ENCODE measurements at places on chromosomes 1 and 21.

- no peak for DNase-seq
These were observed 32.2 kb upstream of the FCRL3 start for GRCh38 chr1:157732755-157733154.

DNA sequence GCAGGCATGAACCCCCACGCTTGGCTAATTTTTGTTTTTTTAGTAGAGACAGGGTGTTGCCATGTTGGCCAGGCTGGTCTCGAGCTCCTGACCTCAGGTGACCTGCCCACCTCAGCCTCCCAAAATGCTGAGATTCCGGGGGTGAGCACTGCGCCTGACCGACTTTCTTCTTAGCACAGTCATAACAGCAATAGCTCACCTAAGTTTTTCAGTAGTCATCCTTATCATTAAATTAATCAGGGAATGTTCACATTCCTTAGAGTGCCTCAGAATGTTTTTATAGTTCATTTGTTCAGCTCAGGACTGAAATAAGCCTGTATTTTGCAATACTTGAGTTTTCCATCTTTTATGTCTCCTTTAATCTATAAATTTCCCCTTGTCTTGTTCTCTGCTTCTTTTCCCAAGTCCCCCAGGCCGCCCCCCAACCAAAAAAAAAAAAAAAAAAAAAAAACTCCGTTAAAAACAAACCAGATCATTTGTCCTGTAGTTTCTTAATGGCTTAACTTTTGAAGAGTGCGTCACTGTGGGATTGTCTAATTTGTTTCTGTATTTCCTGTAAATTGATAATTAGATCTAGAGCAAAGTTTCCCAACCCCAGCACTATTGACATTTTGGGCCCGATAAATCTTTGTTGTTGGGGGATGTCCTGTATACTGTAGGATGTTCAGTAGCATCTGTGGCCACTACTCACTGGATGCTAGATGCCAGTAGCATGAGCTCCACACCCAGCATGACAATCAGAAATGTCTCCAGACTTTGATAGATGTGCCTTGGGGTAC, 120.7 kb downstream of the ITSN1 start:
- no peak for DNase-seq

GRCh38 chr1:234368320-234369032, 4.8 kb upstream of the COA6 start:
- no peak for DNase-seq

DNA sequence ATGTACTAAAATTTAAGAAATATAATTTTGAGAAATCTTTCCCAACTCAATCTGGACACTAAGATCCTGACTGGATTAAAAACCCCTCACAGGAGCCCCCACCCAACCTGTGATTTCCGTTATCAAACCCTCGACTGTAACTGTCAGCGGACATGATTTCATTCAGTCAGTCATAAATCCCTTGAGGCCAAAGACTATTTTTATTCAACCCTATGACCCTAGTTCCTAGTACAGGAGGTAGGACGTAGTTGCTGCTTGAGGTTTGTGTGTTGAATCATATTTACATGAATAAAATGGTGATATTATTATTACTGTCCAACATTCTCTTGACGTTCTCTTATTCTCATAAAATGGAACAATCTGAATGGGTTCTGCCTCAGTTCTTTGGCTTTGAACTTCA, 73.1 kb upstream of the DYNLT5 start:
- DNase-seq = no peak

DNA sequence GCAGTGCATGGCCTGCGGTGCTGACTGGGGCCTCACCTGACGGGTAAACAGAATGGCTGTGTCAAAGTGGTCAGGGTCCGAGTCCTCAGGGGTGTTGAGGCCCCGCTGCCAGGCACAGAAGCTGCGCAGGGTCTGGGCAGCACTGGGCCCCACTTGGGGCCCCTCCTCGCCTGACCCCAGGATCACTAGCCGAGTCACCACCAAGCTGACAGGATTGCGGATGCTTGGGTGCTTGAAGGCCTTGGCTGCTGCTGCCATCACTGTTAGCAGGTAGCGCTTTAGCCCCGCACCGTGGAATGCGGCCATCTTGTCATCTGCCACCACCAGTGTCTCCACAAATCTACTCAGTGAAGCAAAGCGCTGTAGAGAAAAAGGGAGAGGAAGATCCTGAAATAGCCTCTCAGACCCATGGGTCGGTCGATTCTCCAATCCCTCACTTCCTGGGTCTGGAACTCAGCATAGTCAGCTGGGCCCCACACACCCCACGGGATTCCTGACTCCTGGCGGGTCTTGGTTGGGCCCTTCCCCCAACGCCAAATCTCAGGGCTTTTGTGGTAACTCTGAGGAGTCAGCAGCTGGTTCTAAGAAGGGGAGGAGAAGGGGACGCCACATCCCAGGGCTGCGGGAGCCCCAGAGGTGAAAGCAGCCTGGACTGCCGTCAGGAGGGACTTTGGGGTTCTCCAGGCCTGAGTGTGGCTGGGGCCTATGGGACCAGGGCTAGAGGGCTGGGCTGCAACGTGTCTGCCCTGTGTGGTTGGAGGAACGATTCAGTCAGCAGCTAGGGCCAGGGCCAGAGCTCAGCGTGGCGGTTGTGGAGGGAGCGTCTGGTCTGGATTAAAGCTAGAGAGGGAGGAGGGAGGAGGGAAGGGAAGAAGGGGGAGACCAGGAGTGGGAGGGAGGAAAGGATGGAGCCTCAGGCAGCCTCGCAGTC, 2.1 kb downstream of the ADAMTS4 start:
- DNase-seq = no peak

DNA sequence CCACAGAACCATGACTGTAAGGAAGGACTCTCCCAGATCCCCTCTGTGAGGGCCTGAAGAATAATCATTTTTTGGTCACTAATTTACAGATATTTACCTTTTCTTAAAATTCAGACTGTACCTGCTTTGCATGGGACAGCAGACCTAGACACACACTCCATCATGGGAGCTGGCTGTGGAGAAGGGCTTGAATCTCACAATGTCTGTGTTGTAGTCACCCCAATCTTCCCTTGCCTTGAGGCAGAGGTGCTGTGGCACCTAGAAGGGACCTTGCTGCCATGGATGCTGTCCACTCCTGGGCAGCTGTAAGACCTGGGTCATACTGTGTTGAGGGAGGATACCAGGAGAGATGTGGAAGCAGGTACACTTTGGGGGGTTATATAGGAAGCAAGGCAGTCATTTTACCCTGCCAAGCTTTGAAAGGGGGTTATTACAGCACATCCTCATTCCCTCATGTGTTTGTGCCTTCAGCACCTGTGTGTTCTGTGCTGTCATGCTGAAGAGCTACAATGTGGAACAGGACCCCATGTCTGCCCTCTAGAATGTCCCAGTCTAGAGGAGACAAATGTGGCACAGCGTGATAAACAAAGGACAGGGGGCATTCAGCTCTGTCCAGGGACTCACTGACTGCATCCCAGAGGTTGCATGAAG, 27.1 kb downstream of the TRAF5 start:
- DNase-seq = no peak

DNA sequence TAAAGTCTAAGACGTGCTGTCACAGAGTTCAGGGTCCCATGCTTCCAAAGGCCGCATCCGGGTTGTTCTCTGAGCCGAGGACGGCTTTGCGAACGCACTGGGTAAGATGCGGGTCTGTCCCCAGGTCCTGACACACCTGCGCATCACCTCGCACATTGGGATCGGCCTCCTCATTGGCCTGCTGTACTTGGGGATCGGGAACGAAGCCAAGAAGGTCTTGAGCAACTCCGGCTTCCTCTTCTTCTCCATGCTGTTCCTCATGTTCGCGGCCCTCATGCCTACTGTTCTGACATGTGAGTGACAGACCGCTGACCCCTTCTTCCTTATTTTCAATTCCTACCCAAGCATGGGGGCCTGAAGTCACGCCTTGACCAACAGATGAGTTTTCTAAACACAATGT, 25.3 kb downstream of the TFF3 start:
- peak; percentile 43 for DNase-seq

GRCh38 chr1:82934074-82934473, 1064.9 kb downstream of the TTLL7 start:
- DNase-seq = no peak

All from CD4-positive, alpha-beta T cell treated with Interferon gamma for 1 hour (primary cell).